ENCODE measurements at places on chromosomes 7 and 10. TPM values are rescaled to one million over a fixed set of nuclear protein-coding genes. Genes with fewer than 3 reads are reported as not detected.

DNA sequence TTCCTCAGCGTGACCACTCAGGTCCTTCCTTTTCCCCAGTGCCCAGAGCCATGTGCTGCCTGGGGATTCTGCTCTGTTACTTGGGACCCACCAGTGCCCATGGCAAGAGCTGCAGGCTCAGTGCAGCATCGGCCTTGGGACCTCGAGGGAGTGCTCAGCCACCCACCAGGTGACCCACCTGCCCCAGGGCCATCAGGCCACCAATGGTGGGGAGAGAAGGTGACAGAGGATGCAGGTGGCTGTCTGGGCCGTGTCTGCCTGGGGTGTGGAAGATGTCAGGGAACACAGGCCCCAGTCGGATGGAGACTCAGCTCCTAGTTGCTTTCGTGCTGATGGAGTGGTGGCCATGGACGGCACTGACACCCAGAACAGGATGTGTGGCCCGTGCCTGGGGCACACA is 104.7 kb upstream of the FAM20C start:
- no peak for DNase-seq

FAM25C gene
- not detected for total RNA-seq

- no peak for DNase-seq
Measured at GRCh38 chr10:35172146-35172545, 45.5 kb downstream of the CREM start.

CUEDC2 gene
- 78.3 TPM for total RNA-seq

TMEM229A gene
- total RNA-seq = not detected

- no peak for DNase-seq
Measured at GRCh38 chr10:25954851-25955250, 20.8 kb downstream of the MYO3A start.

DNA sequence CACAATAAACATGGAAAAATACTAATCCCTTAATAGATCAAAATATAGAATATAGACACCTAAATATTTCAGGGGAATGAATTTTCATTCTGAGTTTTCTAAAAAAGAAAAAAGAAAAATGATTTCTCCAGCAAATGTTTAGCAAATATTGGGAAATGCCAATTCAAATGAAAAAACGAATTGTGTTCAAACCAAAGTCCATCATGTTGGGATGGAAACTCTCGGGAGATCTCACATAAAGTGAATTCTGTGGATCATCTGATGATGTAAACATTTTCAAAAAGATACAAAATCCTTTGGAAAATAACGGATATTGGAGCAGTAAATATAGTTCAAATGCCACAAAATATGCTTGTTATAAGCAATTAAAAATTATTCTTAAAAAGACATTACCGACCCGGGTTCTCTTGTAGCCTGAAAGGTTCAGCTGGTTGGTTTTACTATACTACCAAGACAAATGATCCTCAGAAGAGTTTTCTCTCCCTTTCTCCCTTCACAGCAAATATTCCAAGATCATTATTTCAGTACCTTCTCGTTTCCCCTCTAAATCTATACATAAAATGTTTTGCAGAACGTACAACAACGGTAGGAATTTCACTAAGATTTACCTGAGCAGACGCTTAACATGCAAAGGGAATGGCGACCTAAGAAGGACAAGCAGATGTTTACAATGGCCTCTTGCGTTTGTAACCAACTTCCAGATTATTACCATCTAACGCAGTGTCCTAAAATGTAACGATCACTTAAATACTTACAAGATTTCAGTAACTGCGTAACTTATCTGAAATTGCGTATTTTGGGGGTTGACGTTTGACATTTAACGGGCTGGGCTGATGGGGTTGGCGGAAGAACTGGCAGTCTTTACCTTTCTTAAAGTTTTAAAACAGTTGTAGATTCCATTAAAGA is 2.5 kb downstream of the HOXA13 start:
- DNase-seq = no peak

DNA sequence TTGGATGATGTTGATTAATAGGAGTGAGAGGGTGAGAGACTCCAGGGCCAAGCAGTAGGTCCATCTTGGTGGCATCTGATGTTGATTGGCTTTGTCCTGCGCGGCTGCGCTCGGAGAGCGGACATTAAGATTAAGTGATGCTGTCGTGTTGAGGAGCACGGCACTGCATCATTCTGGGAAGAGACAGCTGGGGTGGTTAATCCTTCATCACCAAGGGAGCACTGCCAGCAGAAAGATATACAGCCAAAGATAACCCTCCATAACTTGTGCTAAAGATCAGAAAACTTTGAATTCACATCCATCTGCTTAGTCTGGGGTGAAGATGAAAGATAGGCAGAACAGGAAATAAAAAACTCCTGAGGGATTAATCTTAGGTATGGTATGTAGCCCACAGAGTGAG is 208.3 kb downstream of the LRMDA start:
- DNase-seq = no peak

GRCh38 chr10:88883448-88883809 is 3.4 kb downstream of the STAMBPL1 start:
- no peak for DNase-seq

TMEM176B gene
- total RNA-seq = 45.2 TPM

- no peak for DNase-seq
Measured at GRCh38 chr10:60661637-60662036, 116.6 kb upstream of the CDK1 start.

GRCh38 chr10:22222236-22223190 is 4.7 kb upstream of the EBLN1 start:
- no peak for DNase-seq

- DNase-seq = no peak
Measured at GRCh38 chr7:108211382-108212201, 81.4 kb upstream of the LAMB4 start.

GRCh38 chr10:12388671-12389070 is 39.3 kb downstream of the CAMK1D start:
- no peak for DNase-seq

DNA sequence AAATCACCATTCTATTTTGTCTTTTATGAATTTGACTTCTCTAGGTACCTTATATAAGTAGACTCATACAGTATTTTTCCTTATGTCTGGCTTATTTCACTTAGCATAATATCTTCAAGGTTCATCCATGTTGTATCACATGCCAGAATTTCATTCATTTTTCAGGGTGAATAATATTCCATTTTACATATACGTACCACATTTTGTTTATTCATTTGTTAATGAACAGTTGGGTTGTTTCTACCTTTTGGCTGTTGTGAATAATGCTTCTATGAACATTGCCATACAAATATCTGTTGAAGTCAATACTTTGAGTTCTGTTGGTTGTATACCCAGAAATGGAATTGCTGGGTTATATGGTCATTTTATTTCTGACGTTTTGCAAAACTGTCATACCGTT is 20.7 kb downstream of the AHCYL2 start:
- DNase-seq = no peak

LIPM gene
- not detected for total RNA-seq

DNA sequence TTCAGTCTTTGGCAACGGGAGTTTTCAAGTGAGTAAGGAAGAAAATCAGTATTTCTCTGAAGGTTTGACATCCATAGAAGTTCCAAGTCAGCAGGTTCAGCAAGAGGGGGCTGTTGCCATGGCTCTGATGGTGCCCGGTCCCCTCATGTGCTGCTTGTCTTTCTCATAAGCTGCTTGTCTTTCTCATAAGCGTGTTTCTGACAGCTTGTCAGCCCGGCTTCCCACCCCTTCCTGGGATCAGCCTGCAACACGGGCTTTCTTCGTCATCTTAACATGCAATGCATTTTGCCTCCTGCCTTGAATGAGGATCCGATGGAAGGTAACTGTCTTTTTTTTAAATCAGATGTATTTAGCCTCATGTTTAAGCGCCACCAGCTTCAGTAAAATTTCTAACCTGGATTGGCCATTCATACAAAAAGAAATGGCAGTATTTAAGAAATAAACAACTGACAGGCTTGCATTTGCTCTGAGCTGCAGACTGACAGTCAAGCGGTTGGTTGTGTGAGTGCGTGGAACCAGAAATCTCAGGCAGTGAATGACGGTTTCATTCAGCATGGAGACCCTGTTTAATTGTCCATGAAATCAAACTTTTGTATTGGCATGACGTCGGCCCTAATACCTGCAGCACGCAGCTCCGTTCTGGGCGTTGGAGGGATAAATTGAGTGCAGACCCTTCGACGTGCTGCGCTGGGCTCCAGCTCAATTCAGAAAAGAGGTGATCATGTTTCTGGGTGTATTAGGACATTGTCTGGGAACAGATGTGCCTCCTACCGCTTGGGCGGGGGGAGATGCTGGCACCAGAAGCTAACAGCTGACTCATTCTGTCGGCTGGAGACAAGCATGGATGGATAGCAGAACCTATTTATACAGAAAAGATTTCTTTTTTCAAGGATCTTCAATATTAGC is 454.7 kb upstream of the FOXK1 start:
- no peak for DNase-seq

- no peak for DNase-seq
Measured at GRCh38 chr7:70883750-70884439, 248.0 kb upstream of the GALNT17 start.

DNA sequence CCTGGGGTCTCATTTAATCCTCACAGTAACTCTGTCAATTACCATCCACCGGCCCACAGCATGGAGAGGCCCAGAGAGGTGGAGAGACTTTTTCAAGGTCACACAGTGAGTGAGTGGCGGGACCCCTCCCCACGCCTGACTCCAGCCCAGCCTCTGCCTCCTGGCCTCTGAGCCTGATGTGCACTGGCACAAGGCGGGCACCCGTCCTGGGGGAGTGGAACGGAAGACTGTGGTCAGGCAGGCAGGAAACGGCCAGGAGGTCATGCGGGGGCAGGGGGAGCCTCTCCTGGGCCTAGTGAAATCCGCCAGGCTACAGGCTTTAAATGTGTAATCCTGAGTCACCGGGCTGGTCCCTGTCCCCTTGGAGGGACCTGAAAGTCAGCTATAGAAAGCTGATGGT is 32.2 kb downstream of the ZCCHC24 start:
- DNase-seq = no peak

HGF gene
- total RNA-seq = 2.4 TPM

MBL2 gene
- total RNA-seq = not detected

DNA sequence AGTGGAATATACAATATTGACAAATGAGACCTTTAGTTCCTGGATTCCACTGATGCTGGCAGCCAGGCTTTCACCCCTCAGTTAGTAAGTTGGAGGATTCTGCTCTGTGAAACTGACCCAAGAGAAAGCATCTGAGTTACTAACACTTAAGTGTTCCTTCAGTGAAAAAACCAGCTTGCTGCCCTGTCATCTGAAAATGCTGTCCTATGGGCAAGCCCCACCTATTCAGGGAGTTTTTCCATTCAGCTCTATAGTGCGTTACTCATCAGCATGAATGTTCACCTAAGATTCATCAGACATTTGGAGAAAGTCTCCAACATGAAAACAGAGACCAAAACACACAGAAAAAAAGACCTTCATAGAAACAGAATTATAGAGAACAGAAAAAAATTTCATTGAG is 37.9 kb downstream of the PRPF18 start:
- no peak for DNase-seq

EPO gene
- not detected for total RNA-seq

DNA sequence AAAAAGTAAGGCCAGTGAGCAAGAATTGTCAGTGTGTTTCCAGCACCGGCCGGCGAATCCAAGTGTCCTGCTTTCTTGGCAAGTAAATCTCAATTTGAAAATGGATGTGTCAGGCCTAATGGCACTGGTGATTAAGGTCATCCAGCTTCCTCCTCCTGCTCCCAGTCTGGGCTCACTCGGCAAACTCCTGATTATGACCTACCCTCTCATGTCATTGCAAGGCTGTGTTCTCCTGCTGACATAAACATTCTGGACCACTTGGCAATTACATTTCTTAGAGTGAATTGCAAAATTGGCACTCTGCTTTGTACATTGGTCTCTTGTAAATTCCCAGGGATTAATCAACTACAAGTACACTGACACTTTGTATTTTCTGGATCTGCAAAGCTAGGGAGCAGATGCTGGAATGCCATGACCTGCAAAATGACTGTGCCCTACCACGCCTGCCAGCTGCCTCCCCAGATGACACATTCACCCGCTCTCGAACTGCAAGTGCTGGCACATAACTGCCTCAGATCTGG is 473.8 kb downstream of the KIF20B start:
- DNase-seq = peak; percentile 57

GRCh38 chr7:47330561-47331178 is 251.2 kb downstream of the TNS3 start:
- no peak for DNase-seq

- DNase-seq = no peak
Measured at GRCh38 chr7:88111954-88112471, 107.8 kb downstream of the SRI start.

GRCh38 chr7:4814433-4814832 is 39.0 kb downstream of the AP5Z1 start:
- no peak for DNase-seq

FXYD4 gene
- total RNA-seq = not detected

GRCh38 chr7:18016547-18017444 is 10.8 kb downstream of the PRPS1L1 start:
- DNase-seq = no peak

ARL5B gene
- 6.9 TPM for total RNA-seq

DNA sequence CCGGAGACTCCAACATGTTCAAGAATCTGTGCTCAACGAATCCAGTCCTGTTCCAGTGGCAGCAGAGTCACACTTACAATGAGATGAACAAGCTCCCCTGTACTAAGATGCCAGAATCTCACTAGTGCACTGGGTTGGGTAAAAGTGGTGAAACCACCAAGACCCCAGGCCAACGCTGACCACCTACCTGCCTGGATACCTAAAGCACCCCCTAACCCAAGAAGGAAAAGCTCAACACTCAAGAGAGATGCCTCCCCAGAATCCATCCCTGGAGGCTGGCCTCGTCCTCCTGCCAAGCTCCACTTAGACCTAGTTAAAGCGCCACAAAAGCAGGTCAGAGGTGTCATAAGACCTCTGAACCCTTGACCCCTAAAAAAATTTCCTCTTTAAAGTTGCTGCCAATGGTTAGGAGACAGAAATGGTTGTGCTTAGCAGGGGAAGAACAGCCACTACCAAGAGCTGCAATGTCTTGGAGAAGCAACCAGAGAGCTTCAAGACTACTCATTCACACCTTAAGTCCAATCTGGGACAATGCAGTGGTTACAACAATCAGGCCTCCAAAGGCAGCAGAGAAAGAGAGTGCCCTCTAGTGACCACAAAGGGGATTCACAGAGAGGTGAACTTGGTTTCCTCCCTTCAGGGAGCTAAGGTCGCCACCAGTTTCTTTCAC is 94.6 kb upstream of the MACROH2A2 start:
- DNase-seq = no peak

DNA sequence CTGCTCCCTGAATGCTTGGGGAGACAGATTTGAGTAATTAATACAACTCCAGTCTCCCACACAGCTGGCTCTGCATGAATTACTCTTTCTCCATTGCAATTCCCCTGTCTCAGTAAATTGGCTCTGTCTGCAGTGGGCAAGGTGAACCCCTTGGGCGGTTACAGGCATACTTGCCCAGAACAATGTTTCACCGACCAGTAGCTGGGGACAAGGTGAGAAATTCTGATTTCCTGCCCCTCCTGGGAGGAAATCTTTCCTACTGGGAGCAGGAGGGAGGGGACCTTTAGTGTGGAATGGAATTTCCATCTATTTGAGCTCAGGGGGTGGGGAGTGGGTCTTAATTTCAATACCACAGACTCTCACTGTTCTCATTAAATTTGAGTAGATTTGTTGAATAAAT is 42.2 kb upstream of the FZD9 start:
- no peak for DNase-seq

CDH23 gene
- total RNA-seq = 5.4 TPM

GALNT17 gene
- 57.9 TPM for total RNA-seq

NUTM2D gene
- total RNA-seq = 5.6 TPM

SPDYE2 gene
- not detected for total RNA-seq

Data from left ventricle myocardium superior (tissue), 1 donor.